NCI-H187 (cell line): ENCODE measurements at places on chromosomes 1 and 21.

DNA sequence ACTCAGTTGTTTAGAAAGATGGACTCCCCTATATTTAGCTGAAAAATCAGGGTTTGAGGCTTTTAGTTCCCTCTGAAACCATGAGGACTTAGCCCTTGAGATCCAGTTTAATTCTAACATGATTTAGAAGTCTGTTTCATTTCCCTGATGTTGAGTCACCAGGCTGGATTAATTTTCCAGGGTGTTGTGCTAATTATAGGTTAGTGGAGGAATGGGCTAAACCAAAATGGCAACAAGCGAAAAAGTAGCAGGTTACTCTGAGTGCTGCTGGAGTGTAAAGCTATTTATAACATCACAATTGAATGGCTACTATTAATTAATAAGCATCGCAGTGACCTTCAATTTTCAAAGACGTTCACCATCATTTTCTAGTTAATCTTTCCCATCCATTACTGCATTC is 15.5 kb upstream of the USP24 start:
- DNase-seq = no peak

GRCh38 chr1:11070876-11071275 is 11.1 kb upstream of the SRM start:
- DNase-seq = no peak

DNA sequence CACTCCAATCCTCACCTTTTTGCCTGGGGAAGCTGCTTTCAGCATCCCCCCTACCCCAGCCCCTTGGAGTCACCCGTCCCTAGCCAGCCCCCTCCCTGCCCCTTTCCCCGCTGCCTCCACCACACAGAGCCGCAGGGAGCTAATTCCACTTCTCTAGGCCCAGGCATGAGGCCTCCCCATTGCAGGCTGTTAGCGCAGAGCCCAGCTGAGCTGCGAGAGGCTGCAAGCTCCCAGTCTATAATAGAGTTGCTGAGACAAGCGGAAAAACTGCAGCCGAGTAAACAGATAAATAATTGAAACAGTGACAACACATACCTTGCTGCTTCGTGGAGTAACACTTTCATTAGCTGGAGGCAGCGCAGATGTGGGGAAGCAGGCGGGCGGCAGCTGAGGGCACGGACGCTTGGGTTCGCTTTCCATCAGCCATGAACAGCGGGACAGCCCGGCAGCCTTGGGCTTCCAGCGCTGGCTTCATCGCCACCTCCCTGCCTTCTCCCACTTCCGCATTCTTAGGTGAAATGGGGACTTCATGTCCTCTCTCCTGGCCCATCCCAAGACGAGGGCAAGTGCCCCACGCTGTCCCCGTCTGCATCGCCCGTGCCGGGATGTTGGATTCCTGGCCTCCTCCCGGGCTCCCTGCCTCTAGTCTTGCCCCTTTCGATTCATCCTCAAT is 183.3 kb downstream of the IGSF21 start:
- no peak for DNase-seq

- DNase-seq = no peak
These were observed 8.7 kb downstream of the XPR1 start for GRCh38 chr1:180640531-180640949.

GRCh38 chr1:9225411-9225785 is 9.2 kb upstream of the H6PD start:
- no peak for DNase-seq

DNA sequence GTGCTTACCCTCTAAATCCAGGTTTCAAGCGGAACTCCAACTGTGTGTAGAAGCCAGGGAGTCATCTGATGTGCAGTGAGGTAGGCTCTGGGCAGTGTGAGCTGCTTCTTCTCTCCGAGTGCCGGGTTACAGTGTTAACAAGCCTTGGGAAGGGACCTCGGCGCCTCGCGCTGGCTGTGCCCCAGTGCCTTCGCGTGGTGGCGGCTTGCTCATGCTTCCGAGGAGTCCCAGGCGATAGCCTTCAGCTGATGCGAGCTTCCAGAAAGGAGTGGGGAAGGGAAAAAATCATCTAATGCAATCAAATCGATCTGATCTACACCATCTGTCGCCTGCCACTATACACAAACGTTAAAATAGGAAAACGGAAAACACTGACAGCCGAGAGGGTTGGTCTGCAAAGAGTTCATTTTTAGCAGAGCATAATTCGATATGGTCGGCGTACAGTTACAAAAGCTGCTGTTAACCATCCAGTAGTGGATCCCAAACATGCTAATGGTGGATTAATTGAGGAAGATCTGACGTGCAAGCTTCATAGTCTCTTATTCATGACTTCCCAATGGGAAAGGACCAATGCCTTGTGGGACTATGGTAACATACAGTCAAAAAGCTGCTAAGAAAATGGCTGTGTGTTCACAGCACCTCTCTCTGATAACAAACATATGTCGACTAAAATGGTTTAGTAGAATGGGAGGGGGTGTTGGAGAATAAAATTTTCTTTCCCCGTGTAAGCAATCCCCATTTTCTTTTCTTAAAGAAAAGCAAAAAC is 128.7 kb upstream of the DPYD start:
- no peak for DNase-seq

DNA sequence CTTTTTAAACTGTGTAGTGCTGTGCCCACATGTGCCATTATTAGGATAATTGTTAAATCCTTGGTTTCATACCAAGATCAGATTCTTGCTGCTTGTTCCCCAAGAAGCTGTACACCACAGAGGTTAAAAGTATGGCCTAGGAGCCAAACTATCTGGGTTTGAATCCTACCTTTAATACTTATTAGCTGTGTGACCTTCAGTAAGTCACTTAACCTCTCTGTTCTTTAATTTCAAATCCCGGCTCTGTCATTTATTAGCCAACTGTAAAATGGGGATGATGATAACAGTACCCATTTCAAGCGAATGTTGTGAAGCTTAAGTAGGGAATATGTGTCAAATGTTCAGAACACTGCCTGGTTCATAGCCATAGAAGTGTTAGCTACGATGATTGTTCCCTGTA is 32.6 kb downstream of the NKAIN1 start:
- no peak for DNase-seq

DNA sequence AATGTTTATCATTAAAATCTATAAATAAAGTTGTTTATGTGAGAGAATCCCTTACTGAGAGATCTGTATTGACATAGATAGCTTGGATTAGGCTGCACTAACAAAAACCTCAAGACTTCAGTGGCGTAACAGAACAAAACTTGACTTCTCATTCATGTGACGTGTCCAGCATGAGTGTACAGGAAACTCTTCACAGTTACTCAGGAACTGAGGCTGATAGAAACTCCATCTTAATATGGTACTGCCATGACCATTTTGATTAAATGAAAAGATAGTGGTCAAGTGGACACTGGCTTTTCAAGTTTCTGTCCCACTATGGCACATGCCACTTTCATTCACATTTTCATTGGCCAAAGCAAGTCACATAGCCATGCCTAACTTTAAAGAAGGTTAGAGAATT is 3.7 kb downstream of the ST3GAL3 start:
- no peak for DNase-seq

- DNase-seq = no peak
These were observed 25.8 kb downstream of the IL6R start for GRCh38 chr1:154430903-154431302.

DNA sequence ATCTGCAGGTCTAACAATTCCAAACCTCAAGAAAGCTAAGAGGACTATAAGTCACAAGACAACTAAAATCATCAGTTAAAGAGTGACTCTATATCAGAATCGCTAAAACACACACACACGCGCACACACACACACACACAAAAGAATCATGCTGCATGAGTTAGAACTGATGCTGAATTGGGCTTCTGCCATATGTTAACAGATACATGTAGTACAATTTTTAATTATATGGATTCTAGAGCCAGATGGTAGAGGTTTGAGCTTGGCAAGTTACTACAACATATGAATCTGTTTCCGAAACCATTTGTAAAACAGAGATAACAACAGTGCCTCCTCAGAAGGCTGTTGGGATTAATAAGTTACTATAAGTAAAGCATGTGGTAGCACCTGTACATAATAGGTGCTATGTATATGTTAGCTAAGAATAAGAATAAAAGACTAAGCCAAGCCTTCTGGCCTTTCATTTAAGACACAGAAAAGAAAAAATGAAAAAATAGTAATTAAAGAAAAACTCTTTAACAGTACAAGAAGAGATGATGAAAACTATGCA is 17.9 kb downstream of the EPRS1 start:
- DNase-seq = no peak

DNA sequence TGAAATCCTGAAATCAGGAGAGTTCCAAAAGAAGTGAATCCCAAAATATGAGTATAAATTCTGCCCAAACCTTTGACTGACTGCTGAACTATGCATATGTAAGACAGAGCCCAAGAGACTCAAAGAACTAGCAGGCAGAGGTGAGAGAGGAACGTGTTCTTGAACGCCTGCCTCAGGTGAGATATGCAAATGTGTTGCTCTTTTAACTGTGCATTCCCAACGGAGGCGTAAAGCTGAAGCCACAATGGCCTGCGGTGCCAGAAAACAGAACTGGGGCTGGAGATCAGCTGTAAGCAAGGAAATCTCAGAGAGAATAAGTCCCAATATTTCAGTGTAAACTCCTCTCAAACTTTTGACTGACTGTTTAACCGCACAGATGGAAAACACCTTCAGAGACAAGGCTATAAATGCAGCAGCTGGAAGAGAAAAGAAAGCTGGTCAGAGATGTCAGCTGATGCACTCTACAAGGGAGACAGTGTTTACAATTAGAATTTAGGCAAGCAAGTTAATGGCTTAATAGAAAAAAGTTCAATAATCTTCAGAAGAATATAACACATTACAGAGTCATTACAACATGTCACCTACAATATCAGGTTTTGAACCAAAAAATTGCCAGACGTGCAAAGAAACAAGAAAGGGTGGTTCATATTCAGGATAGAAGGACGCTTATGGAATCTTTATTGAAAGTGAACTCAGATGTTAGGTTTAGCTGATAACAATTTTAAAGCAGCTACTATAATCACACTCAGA is 43.0 kb upstream of the TRIM67 start:
- DNase-seq = no peak

- no peak for DNase-seq
These were observed 6.4 kb upstream of the COL6A1 start for GRCh38 chr21:45975020-45975666.

DNA sequence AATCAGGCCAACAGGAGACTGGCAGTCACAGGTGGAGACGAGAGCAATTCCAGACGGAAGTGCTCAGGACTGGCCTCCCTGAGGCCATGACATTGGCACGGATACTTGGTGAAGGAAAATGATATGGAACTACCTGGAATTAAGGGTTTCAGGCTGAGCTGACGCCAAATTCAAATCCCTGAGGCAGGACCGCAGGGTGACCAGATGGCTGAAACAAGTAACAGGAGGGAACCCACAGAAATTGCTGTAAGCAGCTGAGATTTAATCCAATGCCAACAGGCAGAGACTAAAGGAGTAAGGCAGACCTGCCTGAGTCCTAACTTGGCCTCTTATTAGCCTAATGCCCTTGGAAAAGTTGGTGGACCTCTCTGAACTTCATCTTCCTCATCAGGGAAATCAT is 76.2 kb downstream of the ERG start:
- no peak for DNase-seq

GRCh38 chr1:60731321-60731720 is 351.0 kb upstream of the NFIA start:
- no peak for DNase-seq

- no peak for DNase-seq
These were observed 10.4 kb downstream of the NPPA start for GRCh38 chr1:11836955-11837766.

DNA sequence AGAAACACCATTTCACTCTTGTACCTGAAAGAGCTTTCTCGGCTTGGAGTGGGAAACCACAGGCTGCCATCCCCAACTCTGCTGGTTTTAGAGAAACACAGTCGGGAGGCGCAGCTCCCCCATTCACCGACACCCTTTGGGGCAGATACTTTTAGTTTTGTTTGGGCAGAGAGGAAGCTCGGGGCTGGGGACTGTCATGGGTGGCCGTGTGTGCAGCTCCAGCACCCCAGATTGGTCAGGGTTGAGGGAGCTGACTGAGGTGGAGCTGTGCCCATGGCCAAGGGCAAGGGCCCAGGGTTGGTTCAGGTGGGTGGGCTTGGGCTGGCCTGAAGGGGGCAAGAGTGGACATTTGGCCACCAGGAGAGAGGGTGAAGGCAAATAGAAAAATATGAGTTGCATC is 163.1 kb downstream of the DYRK1A start:
- DNase-seq = no peak

DNA sequence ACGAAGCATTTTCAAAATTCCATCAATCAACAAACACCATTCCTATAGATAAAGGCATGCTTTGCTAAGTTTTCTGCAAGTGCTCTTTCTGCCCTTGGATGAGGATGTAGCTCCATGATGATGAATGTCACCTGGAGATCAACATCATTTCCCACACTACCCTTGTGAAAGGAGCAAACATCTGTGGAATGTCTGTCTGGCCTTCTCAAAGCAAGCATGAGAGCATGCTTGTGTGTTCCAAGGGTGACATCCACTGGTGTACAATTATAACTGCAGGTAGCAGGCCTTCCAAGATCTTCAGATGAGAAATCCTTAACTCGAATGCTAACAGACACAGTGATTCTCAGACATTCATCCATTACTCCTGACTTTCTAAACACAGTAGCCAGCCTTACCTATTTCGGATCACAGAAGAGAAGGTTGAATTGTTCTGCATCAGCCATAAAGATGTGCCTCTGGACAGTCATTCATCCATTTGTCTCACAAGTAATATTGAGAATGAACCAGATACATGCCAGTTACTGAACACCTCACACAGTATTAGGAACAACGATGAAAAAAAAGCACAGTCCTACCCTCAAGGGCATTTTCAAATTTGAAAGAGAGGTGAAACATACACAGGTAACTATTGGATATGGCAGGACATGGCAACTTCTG is 162.4 kb downstream of the TPR start:
- DNase-seq = peak; percentile 43

- DNase-seq = no peak
These were observed 29.5 kb downstream of the RAP1GAP start for GRCh38 chr1:21639594-21640041.

DNA sequence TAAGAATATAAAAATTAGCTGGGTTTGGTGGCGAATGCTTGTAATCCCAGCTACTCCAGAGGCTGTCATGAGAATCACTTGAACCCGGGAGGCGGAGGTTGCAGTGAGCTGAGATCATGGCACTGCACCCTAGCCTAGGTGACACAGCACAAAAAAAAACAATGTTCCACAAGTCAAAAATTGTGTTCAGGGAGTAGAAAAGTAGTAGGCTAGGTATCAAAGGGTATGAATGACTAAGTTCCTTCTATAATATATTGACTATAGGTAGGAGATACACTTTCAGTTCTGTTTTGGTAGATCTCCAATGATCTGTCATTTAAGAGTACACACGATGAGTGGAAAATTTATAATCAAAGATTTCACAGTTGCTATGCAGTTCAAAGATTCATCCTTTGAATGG is 16.7 kb downstream of the USP48 start:
- no peak for DNase-seq
